ENCODE measurements at places on chromosomes 16 and 17. TPM values are rescaled to one million over a fixed set of nuclear protein-coding genes. Genes with fewer than 3 reads are reported as not detected.

GRCh38 chr17:31583772-31584356, 192.4 kb downstream of the RAB11FIP4 start:
- peaks cover 10% of the 10 kb centered on the region for H3K4me1 ChIP-seq
- H3K4me3 ChIP-seq: no peak overlapping the region
- H3K27ac ChIP-seq: no peak overlapping the region
- no peaks in the 10 kb centered on the region for H3K27me3 ChIP-seq
- DNase-seq: no peak

Gene EME1
- total RNA-seq: 10.3 TPM

Gene SCARF1
- total RNA-seq: 2.1 TPM

Gene CRYM
- total RNA-seq: 4.1 TPM

GRCh38 chr16:14462811-14463210, 167.2 kb downstream of the PARN start:
- no peak overlapping the region for H3K4me3 ChIP-seq
- no peaks in the 10 kb centered on the region for H3K27me3 ChIP-seq
- peaks cover 2% of the 10 kb centered on the region for H3K4me1 ChIP-seq
- H3K27ac ChIP-seq: no peak overlapping the region
- peaks cover 34% of the 10 kb centered on the region for H3K36me3 ChIP-seq
- DNase-seq: no peak

Gene TBC1D3C
- 0.18 TPM for total RNA-seq

- H3K27ac ChIP-seq: no peak overlapping the region
- DNase-seq: no peak
- peaks cover 5% of the 10 kb centered on the region for H3K4me1 ChIP-seq
- H3K4me3 ChIP-seq: no peak overlapping the region
- no peaks in the 10 kb centered on the region for H3K27me3 ChIP-seq
- no peaks in the 10 kb centered on the region for H3K36me3 ChIP-seq
These were observed 39.4 kb upstream of the ZNF469 start for GRCh38 chr16:88343271-88343791.

- H3K36me3 ChIP-seq: no peaks in the 10 kb centered on the region
- H3K4me1 ChIP-seq: peaks cover 53% of the 10 kb centered on the region
- DNase-seq: no peak
These were observed 906 bp upstream of the FOXL1 start for GRCh38 chr16:86577314-86577971.

GRCh38 chr16:71734511-71734910, 10.0 kb upstream of the PHLPP2 start:
- H3K27ac ChIP-seq: no peak overlapping the region
- DNase-seq: no peak
- no peaks in the 10 kb centered on the region for H3K4me1 ChIP-seq
- no peaks in the 10 kb centered on the region for H3K27me3 ChIP-seq
- no peak overlapping the region for H3K4me3 ChIP-seq

- H3K27ac ChIP-seq: no peak overlapping the region
- no peaks in the 10 kb centered on the region for H3K36me3 ChIP-seq
- H3K27me3 ChIP-seq: no peaks in the 10 kb centered on the region
- no peak overlapping the region for H3K4me3 ChIP-seq
- peaks cover 26% of the 10 kb centered on the region for H3K4me1 ChIP-seq
These were observed 549.4 kb upstream of the CDH5 start for GRCh38 chr16:65817066-65817465.

DNA sequence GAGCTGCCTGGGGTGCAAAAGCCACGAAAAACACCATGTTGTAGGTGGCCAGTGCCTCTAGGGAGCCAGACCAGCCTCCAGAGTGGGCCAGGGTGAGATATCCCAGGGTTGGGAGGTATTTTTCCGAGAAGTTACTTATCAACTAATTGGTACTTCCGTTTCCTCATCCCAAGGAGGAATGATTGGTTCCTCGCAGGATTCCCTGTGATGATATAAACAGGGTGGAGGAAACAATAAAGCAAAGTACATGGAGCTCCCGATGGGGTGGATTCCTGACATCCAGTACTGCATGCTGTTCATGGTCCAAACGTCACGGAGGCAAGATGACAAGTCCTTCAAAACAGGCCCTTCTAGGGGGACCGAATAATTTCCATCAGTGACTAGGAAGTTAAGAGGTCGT, 39.4 kb upstream of the FOXF1 start:
- no peak overlapping the region for H3K4me3 ChIP-seq
- no peaks in the 10 kb centered on the region for H3K4me1 ChIP-seq
- DNase-seq: no peak
- H3K27me3 ChIP-seq: peaks cover 87% of the 10 kb centered on the region
- no peak overlapping the region for H3K27ac ChIP-seq

- peaks cover 5% of the 10 kb centered on the region for H3K27me3 ChIP-seq
- no peaks in the 10 kb centered on the region for H3K4me1 ChIP-seq
- no peaks in the 10 kb centered on the region for H3K36me3 ChIP-seq
- H3K4me3 ChIP-seq: no peak overlapping the region
These were observed 148.7 kb downstream of the GRIN2A start for GRCh38 chr16:10033556-10033955.

DNA sequence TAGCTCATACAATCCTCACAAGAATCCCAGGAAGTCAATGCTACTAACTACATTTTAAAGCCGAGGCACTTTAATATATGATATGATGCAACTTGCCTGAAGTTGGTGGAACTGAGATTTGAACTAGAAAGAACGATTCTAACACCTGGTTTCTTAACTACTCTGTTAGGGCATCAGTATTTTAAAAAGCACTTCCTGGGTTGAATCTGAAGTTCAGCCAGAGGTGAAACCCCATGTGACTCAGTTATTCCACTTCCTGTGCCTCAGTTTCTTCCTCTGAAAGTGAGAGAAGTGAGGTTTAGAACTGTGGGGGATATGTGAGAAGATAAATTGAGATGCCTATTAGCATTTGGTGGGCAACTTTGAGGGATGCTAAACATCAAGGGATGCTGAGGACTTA, 129.4 kb upstream of the ANKFN1 start:
- no peaks in the 10 kb centered on the region for H3K4me1 ChIP-seq
- no peak overlapping the region for H3K4me3 ChIP-seq
- H3K27me3 ChIP-seq: peaks cover 20% of the 10 kb centered on the region
- no peaks in the 10 kb centered on the region for H3K36me3 ChIP-seq
- DNase-seq: no peak

Gene ABCC12
- total RNA-seq: not detected

DNA sequence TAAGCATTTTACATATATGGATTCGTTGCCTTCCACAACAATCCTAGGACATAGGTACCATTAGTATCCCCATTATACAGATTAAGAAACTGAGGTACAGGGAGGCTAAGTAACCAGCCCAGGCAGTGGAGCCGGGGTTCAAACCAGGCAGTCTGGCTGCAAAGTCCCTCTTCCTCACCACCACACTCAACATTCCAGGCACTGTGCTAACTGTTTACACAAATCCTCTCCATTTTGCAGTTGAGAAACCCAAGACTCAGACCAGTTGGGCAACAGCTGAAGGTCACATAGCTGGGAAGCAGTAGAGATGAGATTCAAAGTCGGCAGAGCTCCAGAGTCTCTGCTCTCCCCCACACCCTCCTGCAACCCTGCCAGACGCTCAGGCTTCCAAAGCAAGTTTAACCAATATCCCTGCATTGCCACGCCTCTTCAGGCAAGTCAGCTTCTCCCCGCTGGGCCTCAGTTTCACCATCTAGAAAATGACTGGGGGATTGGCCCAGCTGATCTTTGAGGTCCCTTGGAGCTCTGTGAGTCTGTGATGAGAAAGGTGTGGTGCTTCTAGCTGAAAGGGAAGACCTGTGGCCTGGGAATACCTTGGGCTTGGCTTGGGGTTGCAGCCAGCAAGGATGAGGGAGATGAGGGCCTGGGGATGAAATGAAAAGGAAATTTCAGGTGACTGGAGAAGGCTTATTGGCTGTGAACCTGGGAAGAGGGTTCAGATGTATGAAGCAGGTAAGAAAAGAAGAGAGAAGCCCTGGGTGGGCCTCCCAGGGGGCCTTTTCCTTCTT, 14.0 kb downstream of the CCR7 start:
- peak; percentile 12 for DNase-seq
- peak overlapping the region; percentile 19 for H3K27ac ChIP-seq
- H3K4me3 ChIP-seq: no peak overlapping the region
- H3K27me3 ChIP-seq: no peaks in the 10 kb centered on the region
- no peaks in the 10 kb centered on the region for H3K36me3 ChIP-seq

- H3K4me1 ChIP-seq: peaks cover 31% of the 10 kb centered on the region
- H3K36me3 ChIP-seq: no peaks in the 10 kb centered on the region
- no peak overlapping the region for H3K4me3 ChIP-seq
- H3K27ac ChIP-seq: peak overlapping the region; percentile 63
- DNase-seq: no peak
- peaks cover 57% of the 10 kb centered on the region for H3K27me3 ChIP-seq
These were observed 6.8 kb upstream of the SP6 start for GRCh38 chr17:47857551-47858455.

Gene PPP1R27
- total RNA-seq: 0.35 TPM

Gene TMEM220
- total RNA-seq: 5.7 TPM

DNA sequence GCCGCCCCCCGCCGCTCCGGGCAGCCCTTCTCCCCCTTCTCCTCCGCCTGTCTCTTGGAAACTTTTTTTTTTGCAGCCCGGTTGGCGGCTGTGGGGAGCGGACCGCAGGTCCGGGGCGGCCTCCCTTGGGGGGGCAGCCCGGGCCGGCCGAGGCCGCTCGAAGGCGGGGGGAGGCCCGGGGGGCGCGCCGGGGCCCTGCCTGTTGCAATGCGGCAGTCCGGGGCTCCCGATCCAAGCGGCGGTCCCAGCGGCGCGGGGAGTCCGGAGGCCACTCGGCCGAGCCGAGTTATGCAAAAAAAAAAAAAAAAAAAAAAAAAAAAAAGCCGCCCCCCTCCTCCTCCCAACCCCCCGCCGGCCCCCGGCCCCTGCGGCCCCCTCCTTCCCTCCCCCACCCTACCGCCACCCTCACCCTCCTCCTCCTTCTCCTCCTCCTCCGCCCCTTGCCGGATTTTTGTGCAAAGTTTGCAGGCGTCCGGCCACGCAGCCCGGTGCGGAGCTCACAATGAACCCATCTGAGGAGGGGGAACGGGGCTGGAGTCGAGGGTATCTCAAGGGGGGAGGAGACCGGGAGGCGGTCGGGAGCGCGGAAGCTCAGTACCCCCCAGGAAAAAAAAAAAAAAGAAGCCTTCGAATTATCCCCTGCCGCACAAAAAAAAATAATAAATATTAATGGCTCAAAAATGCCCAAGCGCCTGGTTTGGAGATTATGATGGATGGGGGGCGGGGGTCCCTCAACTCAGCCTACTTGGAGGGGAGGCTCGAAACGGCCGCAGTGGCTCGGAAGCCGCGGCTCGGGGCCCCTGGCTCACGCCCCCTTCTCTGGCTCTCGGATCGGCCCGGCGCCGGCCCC, at the start of gene ZNF423:
Gene ZNF423 (minus strand): TSS at position 291 of the 850 bp plus-strand sequence. CDS start 338 bp downstream, outside the sequence.
- H3K36me3 ChIP-seq: no peaks in the 10 kb centered on the region
- peaks cover 45% of the 10 kb centered on the region for H3K4me1 ChIP-seq
- peak within 1 kb of the TSS; percentile 92 for H3K27ac ChIP-seq
- peak within 1 kb of the TSS; percentile 88 for H3K4me3 ChIP-seq
- peaks cover 19% of the 10 kb centered on the region for H3K27me3 ChIP-seq

Gene NHLRC4
- 2.3 TPM for total RNA-seq

- H3K36me3 ChIP-seq: peaks cover 4% of the 10 kb centered on the region
- H3K4me3 ChIP-seq: no peak overlapping the region
- peaks cover 7% of the 10 kb centered on the region for H3K4me1 ChIP-seq
These were observed 46.2 kb upstream of the NOL11 start for GRCh38 chr17:67671493-67671892.

Gene IKZF3
- total RNA-seq: 0.75 TPM

DNA sequence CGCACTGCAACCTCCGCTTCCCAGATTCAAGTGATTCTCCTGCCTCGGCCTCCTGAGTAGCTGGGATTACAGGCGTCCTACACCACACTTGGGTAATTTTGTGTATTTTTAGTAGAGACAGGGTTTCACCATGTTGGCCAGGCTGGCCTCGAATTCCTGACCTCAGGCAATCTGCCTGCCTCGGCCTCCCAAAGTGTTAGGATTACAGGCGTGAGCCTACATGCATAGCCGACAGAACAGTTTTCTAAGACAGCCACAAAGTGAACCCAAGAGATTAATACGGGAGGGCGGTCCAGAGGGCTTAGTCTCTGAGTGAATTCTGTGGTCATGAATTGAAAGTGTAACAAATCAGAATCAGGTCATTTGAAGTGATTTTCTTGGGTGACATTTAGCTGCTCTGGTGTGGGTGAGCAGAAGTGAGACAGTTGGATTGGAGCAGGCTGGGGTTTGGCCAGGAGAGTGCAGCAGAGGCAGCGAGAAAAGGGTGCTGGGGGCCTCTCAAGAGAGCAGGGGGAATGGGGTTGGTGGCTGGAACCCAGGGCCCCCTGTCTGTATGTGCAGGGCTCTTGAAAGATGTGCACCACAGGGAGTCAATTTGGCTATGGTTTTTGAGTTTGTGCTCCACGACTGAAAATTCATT, 231.4 kb upstream of the WSCD1 start:
- no peaks in the 10 kb centered on the region for H3K27me3 ChIP-seq
- H3K27ac ChIP-seq: no peak overlapping the region
- H3K4me3 ChIP-seq: no peak overlapping the region
- no peaks in the 10 kb centered on the region for H3K4me1 ChIP-seq
- no peak for DNase-seq
- no peaks in the 10 kb centered on the region for H3K36me3 ChIP-seq

GRCh38 chr17:50779747-50780353, 12.5 kb upstream of the ANKRD40CL start:
- H3K27me3 ChIP-seq: no peaks in the 10 kb centered on the region
- H3K4me3 ChIP-seq: no peak overlapping the region
- DNase-seq: no peak
- H3K4me1 ChIP-seq: no peaks in the 10 kb centered on the region
- H3K36me3 ChIP-seq: no peaks in the 10 kb centered on the region

GRCh38 chr16:83772806-83773205, 35.0 kb upstream of the HSBP1 start:
- no peak for DNase-seq
- no peaks in the 10 kb centered on the region for H3K36me3 ChIP-seq
- H3K4me1 ChIP-seq: no peaks in the 10 kb centered on the region
- H3K27me3 ChIP-seq: peaks cover 33% of the 10 kb centered on the region
- H3K4me3 ChIP-seq: no peak overlapping the region

Gene BICDL2
- 5.1 TPM for total RNA-seq

DNA sequence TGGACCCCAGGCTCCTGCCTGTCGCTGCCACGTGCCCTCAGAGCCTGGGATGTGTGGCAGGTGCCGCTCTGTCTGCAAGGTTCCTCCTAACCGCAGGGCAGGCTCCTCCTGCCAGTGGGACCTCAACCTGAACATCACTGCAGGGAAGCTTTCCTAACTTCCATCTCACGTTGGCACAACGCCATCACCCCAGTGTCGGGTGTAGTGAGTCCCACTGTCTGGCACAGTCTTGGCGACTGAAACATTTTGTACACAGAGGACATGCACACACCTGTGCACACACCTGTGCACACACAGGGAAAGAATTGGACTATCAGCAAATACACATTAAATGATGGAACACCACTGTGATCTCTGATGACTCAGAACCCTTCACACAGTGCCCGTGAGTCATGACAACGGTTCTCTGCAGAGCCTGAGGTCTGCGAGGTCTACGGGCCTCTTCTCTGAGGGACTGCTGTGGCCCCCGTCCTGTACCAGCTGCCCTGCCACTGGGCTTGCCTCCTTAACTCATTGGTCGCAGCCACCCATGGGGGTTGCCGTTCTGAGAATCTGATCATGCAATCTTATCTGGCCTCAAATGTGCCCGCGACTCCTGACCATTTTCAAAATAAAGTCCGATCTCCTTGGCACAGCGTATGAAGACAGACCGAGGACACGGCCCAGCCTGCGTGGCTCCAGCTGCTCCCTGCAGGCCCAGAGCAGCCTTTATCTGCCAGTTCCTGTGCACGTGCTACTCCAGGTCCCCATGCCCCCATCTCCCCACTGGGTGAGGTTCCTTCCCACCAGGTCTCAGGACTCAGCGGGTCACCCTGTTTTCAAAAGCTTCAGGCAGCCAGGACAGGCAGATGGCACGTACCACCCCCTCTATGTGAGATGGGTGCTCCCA, 7.6 kb downstream of the CCDC57 start:
- H3K4me1 ChIP-seq: peaks cover 14% of the 10 kb centered on the region
- peaks cover 5% of the 10 kb centered on the region for H3K36me3 ChIP-seq
- no peaks in the 10 kb centered on the region for H3K27me3 ChIP-seq
- peak overlapping the region; percentile 16 for H3K27ac ChIP-seq
- H3K4me3 ChIP-seq: no peak overlapping the region

Gene GLOD4
- 76.9 TPM for total RNA-seq
